ENCODE measurements at places on chromosomes 11 and 22.

DNA sequence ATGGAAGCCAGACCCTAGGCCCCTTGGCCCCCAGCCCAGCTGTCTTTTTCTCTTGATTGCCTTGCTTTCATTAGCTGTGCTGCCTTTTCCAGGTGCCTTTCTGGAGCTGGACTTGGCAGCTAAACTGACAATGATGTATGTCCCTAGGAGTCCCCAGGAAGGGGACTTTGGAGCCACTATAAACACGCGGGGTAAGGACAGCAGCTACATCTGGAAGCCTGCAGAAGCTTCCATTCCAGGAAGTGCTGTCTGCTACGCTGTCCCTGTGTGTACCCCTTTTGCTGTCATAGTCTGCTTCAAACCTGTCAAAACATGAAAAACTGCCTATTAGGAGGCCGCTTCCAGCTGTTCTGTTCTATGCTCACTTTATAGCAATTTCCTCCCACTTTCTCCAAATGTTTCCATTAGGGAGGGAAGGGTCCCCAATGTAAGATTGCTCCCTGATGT is 153.3 kb upstream of the RAG2 start:
- DNase-seq: no peak

GRCh38 chr22:43451371-43452050 is 39.7 kb downstream of the MPPED1 start:
- DNase-seq: no peak

DNA sequence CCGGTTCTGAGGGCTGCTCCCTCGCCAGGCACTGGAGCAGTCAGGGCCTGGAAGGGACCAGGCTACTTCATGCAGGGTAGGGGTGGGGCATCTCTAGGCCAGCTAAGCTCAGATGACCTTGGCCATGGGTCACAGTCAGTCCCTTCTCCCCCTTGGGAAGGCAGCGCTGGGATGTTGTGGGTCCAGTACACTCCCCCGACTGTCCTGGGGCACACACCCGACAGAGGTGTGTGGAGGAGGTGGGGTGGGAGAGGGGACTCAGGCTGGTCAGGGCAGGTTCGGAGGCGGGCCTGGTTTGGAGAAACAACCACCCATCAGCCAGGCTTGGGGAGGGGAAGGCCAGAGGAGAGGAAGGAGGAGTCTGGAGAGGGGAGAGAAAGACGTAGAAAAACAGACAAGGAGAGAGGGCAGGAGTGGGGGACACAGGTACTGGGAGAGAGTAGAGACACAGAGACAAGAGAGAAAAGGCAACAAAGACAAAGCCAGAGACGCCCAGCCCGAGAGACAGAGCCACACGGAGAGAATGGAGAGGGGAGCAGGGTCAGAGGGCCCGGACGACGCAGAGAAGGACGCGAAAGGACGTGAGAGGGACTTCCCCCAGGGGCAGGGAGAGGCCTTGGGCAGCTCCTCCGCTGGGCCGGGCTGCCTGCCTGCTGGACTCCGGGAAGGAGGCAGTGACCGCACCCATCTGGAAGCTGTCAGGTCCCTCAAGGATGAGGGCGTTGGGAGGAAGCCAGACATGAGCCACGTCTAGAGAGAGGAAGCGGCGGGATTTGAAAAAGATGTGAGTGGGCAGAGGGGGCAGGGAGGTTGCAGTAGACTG is 30.6 kb upstream of the TSKU start:
- DNase-seq: no peak

DNA sequence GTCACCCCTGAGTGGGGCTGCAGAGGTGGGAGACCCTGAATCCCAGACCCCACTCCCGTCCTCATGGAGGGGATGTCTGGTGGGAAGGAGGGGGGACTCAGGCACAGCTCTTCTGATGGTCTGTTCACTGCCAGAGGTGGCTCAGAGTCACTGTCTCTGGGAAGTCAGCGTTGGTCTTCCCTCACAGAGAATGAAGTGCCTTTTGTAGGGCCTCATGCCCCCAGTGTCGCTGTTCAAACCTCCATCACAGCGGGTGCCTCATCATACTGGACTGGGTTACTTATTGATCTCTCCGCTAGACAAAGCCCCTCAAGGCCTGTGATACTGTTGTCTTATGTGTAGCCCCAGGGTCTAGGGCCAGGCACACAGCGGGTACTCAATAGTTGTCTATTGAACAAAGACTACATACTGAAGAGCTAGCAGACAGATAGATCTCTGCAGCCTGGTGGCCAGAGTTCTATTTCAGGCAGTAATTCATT is 41.3 kb downstream of the CD6 start:
- DNase-seq: no peak

DNA sequence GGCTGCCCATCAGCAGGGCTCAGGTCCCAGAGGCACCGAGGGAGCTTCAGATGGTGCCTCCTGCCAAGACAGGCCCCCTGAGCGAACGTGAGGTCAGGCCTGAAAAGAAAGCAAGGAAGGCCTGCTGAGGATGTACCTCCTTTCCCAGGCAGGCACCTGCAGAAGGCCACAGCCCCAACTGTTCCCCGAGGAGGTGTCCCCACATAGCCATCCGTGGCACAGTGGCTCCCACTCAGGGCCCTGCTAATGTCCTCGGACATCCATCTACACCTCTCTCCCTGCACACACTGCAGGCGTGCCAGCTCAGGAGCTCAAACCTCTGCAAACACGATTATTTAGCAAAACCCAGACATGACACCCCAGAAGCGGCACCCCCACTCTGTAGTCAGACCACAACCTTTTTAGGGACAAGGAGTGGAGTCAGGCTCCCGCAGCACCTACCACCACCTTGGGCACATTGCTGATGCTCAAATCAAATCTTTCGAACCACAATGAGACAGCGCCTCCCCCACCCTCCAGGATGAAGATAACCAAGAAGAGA is 36.9 kb downstream of the SHANK2 start:
- DNase-seq: no peak

- no peak for DNase-seq
Observed at GRCh38 chr11:70377645-70378044, 20.7 kb upstream of the CTTN start.

- DNase-seq: no peak
Observed at GRCh38 chr11:102920118-102920684, 35.3 kb downstream of the MMP13 start.

GRCh38 chr11:93031386-93031785 is 61.9 kb downstream of the MTNR1B start:
- no peak for DNase-seq

DNA sequence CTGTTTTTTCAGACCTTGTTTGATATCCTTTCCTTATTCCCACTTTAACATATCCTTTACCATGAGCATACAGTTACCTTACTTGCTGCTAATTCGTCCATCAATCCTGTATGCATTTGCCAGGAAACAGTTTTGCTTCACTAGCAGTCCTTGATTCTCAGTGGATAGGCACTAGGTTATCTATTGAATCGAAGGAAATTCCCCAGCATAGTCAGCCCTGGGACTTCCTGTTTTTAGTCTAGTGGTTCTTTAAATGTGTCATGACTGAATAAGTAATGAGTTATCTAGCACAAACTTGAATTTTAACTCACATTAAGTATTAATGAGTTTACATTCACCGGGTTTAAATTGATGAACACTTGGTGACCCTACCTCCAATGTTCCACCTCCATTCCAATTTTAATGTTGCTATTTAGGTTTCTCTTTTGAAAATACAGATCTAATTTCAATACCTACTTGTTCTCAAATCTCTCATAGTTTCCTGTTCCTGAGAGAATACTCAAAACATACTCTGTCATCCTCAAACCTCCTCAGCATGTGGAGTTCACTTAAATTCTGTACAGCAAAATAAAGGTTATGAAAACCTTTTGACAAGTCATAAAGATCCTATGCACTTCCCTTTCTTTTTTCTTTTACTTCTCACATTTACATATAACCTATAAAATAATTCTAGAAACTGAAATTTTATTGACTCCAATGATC is 1375.1 kb upstream of the TENM4 start:
- no peak for DNase-seq

DNA sequence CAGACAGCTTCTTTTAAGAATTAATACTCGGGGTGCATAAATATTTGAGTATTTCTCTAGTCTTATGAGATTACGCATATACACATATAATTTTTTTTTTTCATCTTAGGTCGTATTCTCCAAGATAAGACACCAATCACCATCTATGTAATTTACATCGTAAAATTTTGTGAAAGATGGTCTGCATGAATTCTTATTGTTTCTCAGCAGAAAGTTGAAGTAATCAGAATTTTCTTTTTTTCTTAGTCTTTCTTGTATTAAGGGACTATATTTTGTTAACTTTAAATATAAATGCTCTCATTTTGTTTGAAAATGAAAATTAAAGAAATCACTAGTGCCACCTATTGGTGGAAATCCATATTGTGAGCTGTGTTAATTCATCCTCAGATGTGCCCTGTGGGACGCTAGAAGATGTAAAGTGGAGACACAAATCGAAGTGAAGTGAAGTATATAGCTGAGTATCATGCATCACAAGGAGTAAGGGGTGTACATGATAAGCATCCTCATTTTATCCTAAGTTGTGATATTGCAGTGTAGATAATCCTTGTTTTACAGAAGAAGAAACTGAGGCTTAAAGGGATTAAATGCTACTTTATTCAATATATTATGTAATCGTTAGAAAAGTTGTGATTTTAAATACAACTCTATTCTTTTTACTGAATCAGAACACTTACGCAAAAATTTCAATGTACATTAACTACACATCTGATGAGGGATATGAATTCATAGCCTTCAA is 2084.3 kb downstream of the LRRC4C start:
- no peak for DNase-seq

GRCh38 chr22:31969789-31970489 is 25.6 kb downstream of the YWHAH start:
- peak; percentile 69 for DNase-seq

GRCh38 chr11:11806586-11806985 is 35.2 kb upstream of the USP47 start:
- DNase-seq: no peak

DNA sequence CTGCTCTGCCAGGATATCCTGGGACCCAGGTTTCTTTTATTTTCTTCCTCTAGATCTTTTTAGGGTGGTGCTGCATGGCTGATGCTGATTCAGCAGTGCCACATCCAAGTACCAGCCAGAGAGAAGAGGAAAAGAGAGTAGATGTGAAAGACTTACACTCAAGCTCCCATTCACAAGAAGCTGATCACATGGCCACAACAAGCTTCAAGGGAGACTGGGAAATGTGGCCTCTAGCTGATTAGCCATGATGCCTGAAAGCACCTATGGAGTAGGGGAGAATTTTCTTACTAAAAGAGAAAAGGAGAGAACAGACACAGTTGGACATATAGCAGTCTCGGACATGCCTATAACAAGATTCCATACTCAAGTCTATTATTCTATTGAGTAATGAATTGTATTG is 34.4 kb upstream of the FJX1 start:
- no peak for DNase-seq

DNA sequence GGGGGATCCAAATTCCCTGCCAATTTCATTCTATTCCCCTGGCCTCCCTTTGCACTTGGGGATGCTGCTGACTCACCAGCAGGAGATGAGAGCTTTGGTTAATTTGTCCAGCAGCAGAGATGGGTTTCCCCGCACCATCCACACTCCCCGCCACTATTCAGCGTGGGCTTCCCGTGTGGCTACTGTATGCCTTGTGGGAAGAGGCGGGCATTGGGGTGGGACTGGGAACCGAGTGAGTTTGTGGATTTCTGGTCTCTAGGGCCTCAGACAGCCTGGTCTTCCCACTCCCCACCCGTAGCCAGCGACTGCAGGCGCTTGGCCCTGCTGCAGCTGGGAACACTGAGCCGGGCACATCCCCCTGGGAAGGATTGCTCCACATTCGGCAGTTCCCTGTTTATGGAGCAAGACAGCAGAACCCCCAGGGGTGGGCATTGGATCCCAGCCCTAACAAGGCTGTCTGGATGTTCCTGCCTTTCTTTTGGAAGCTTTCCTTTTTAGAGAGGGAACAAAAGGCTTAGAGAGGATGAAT is 23.4 kb downstream of the KIAA1671 start:
- no peak for DNase-seq

DNA sequence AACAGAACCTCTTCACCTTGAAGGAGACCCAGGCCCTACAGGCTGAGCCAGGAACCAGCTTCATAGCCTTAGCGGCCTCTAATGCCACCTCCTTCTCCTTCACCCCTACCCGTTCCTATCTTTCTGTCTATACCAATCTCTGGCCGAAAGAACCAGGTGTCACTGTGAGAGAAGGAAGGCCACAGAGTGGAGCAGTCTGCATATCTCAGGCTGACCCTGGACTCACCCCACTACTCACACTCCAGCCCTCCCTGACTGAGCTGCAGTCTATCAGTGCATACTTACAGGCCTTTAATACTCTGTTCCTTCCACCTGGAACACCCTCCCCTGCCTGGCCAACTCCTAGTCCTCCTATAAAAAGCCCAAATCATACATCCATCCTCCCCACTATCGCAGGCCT is 32.7 kb downstream of the ARAP1 start:
- no peak for DNase-seq

- no peak for DNase-seq
Observed at GRCh38 chr11:35878741-35879140, 65.1 kb upstream of the LDLRAD3 start.
